Aorta (tissue), 5 donors: ENCODE measurements at places on chromosomes 2 and 18. TPM values are rescaled to one million over a fixed set of nuclear protein-coding genes. Genes with fewer than 3 reads are reported as not detected.

Gene DSG1
- not detected for total RNA-seq

Gene ACMSD
- total RNA-seq: not detected

Gene FOXD4L1
- total RNA-seq: 0.16 TPM

Gene SULT1C2
- 2.8 TPM for total RNA-seq

Gene CENPO
- total RNA-seq: 3.6 TPM

Gene SOX11
- total RNA-seq: 0.03 TPM

Gene SERPINB12
- total RNA-seq: not detected

Gene CYP27A1
- total RNA-seq: 50.6 TPM

Gene FN1
- total RNA-seq: 4,393 TPM

Gene DUSP19
- total RNA-seq: 7.1 TPM

Gene PSMA8
- total RNA-seq: not detected

Gene RAX
- not detected for total RNA-seq

Gene INHA
- 0.51 TPM for total RNA-seq

Gene KCNE4
- total RNA-seq: 21.5 TPM

Gene DSG4
- total RNA-seq: not detected

- no peaks in the 10 kb centered on the region for H3K27me3 ChIP-seq
- H3K36me3 ChIP-seq: no peaks in the 10 kb centered on the region
- no peak overlapping the region for H3K27ac ChIP-seq
- H3K4me1 ChIP-seq: no peaks in the 10 kb centered on the region
- H3K4me3 ChIP-seq: no peak overlapping the region
Measured at GRCh38 chr2:220664272-220665107, 907.6 kb downstream of the EPHA4 start.

DNA sequence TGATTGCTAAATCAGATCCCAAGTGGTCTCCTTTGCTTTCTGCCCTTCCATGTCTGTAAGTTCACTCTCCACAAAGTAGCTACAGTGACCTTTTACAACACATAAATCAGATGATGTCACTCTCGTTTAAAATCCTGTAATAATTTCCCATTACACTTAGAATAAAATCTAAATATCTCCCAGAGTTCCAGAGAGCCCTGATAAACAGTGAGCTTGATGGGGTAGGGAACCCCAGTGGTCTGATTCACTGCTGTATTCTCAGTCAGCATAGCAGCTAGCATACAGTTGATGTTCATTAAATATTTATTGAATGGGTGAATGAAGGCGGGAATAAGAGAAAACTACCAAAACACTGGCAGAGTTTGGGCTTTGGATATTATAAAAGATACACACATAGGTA, 117.7 kb downstream of the ZAP70 start:
- peak overlapping the region; percentile 28 for H3K27ac ChIP-seq
- no peak overlapping the region for H3K4me3 ChIP-seq
- H3K4me1 ChIP-seq: peaks cover 3% of the 10 kb centered on the region
- DNase-seq: no peak
- H3K27me3 ChIP-seq: no peaks in the 10 kb centered on the region

GRCh38 chr2:151665959-151666358, 68.3 kb downstream of the NEB start:
- no peak overlapping the region for H3K27ac ChIP-seq
- H3K27me3 ChIP-seq: no peaks in the 10 kb centered on the region
- no peaks in the 10 kb centered on the region for H3K36me3 ChIP-seq
- DNase-seq: no peak
- H3K4me1 ChIP-seq: no peaks in the 10 kb centered on the region
- H3K4me3 ChIP-seq: no peak overlapping the region

DNA sequence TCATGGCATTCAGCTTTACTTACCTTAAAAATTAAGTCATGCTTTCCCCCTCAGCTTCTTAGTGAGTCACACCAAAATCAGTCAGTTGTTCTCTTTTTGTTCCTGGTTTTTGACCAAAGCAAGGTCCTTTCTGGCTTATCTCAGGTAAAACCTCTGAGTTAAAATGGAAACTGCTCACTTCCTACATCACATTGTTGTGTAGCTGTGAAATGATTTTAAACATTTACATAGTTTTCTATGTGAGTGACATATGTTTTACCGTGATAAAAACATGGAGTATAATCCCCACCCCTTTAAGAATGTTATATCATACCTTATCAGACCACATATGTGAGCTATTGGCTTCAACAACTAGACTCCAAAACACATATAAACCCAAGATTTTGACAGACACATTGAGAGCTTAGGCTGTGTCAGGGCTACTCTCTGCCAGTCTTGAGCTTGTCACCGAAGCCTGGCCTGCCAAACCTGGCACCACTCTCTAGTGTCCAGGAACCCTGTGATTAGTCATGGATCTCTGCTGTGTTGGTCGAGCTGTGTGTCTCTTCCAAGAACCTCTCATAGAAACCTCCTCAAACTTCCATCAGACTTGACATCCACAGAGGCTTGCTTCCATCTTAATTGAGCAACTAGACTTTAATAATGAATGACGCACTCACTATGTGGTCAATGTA, 294.5 kb upstream of the FBXO11 start:
- no peak overlapping the region for H3K4me3 ChIP-seq
- no peaks in the 10 kb centered on the region for H3K27me3 ChIP-seq
- DNase-seq: no peak
- H3K27ac ChIP-seq: no peak overlapping the region
- no peaks in the 10 kb centered on the region for H3K36me3 ChIP-seq
- H3K4me1 ChIP-seq: no peaks in the 10 kb centered on the region

DNA sequence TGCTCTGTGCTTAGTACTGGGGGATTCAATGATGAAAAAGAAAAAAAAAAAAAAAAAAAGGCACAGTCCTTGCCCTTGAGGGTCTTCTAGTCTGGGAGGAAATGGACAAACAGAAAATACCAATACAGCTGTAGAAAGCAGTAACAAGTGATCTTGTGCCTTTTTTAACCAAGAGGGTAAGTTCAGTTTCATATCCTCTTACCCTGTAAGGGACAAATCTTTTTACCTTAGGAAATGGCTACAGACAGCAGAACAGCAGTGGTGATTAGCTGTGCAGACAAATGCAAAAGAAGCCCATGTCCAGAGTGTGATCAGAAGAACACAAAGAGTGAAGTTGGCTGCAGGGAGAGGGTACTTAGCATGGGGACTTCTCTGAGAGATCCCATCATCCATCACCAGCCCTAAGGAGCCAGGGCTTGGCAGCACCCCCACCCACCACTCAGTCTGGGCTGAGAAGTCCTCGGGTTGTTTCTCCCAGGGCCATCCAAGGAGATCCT, 102.9 kb downstream of the ALPK2 start:
- no peak overlapping the region for H3K27ac ChIP-seq
- H3K4me1 ChIP-seq: no peaks in the 10 kb centered on the region
- no peaks in the 10 kb centered on the region for H3K36me3 ChIP-seq
- no peak for DNase-seq
- no peaks in the 10 kb centered on the region for H3K27me3 ChIP-seq

- no peak overlapping the region for H3K4me3 ChIP-seq
- H3K27ac ChIP-seq: no peak overlapping the region
- no peaks in the 10 kb centered on the region for H3K4me1 ChIP-seq
- H3K36me3 ChIP-seq: no peaks in the 10 kb centered on the region
- no peak for DNase-seq
Measured at GRCh38 chr2:40220177-40220925, 231.5 kb downstream of the SLC8A1 start.

GRCh38 chr18:10511236-10511635, 14.6 kb upstream of the NAPG start:
- H3K36me3 ChIP-seq: no peaks in the 10 kb centered on the region
- H3K4me1 ChIP-seq: peaks cover 4% of the 10 kb centered on the region
- no peaks in the 10 kb centered on the region for H3K27me3 ChIP-seq

GRCh38 chr18:76115580-76115979, 379.5 kb downstream of the ZNF516 start:
- DNase-seq: no peak
- H3K36me3 ChIP-seq: no peaks in the 10 kb centered on the region
- H3K27ac ChIP-seq: no peak overlapping the region
- no peak overlapping the region for H3K4me3 ChIP-seq

- peak; percentile 85 for DNase-seq
- no peak overlapping the region for H3K4me3 ChIP-seq
- H3K27me3 ChIP-seq: no peaks in the 10 kb centered on the region
Measured at GRCh38 chr2:173205375-173205774, 129.7 kb downstream of the MAP3K20 start.

GRCh38 chr18:11066038-11066437, 83.3 kb downstream of the PIEZO2 start:
- H3K36me3 ChIP-seq: no peaks in the 10 kb centered on the region
- no peak overlapping the region for H3K4me3 ChIP-seq
- DNase-seq: no peak
- no peaks in the 10 kb centered on the region for H3K4me1 ChIP-seq

- H3K4me1 ChIP-seq: no peaks in the 10 kb centered on the region
- H3K4me3 ChIP-seq: no peak overlapping the region
- DNase-seq: no peak
- H3K27me3 ChIP-seq: no peaks in the 10 kb centered on the region
Measured at GRCh38 chr2:193240752-193241151, 1046.0 kb upstream of the TMEFF2 start.

DNA sequence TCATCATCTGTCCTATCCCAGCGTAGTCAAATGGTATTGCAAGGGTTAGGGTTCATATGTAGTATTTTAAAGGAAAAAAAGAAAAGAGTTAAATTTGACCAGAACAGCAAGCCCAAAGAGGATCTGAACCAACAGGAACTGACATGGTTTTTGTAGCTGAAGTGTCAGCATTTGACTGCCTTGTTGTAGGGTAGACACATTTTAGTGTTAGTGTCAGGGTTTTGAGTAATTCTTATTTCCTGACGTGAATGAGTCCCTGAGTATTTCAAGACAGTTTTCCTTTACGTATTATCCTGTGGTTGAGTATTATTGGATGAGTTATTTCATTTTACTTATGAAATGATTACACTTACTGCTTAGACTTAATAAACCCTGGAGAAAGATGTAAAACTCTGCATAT, 173.3 kb upstream of the ZEB2 start:
- H3K36me3 ChIP-seq: no peaks in the 10 kb centered on the region
- H3K4me1 ChIP-seq: no peaks in the 10 kb centered on the region
- H3K27ac ChIP-seq: no peak overlapping the region
- H3K4me3 ChIP-seq: no peak overlapping the region
- H3K27me3 ChIP-seq: no peaks in the 10 kb centered on the region
- DNase-seq: no peak

- peak; percentile 44 for DNase-seq
- no peaks in the 10 kb centered on the region for H3K27me3 ChIP-seq
- no peak overlapping the region for H3K27ac ChIP-seq
- no peaks in the 10 kb centered on the region for H3K4me1 ChIP-seq
- no peaks in the 10 kb centered on the region for H3K36me3 ChIP-seq
Measured at GRCh38 chr2:120600335-120600734, 135.3 kb upstream of the GLI2 start.

DNA sequence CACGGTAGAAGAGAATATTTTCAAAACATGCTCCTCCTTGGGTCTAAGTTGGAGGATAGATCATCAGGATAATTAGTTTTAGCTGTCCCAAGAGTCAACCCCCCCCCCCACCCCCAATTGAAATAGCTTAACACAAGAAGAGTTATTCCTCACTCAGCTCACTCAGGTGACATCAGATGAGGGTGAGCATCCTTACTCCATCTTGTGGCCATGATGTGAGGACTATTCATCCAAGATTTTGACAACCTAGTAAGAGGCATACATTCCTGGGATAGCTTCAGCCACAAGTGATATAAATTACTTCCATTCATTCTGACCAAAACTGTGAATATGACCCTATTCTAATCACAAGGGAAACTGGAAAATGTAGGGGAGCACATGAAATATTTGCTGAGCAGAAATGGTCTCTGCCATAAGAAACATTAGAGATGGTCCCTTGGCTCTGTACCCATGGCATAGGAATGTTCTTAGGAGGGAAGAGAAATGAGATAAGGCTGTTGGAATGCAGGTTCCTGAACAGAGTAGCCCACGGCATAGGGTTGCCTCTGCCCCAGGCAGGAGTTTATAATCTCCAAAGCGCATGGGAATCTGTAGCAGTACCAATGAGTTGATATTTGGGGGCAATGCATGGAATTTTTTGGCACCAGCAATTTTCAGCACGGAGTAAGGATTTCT, 257.2 kb downstream of the CYRIA start:
- no peak for DNase-seq
- no peaks in the 10 kb centered on the region for H3K36me3 ChIP-seq
- H3K4me3 ChIP-seq: no peak overlapping the region
- peaks cover 2% of the 10 kb centered on the region for H3K27me3 ChIP-seq
- H3K27ac ChIP-seq: no peak overlapping the region

DNA sequence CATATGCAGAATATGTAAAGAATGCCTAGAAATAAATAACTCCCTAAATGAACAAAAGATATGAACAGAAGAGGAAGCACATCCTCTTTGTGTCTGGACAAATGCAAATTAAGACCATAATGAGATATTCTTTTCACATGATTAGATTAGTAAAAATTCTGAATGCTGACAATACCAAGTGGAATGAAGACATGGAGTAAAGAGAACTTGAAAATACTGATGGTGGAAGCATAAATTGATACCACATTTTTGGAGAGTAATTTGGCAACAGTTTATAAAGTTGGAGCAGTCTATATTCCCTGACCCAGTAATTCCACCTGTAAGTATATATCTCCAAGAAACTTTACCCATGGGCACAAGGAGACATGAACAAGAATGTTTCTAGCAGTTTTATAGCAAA, 130.0 kb downstream of the CAPN13 start:
- no peak overlapping the region for H3K27ac ChIP-seq
- H3K4me1 ChIP-seq: no peaks in the 10 kb centered on the region
- H3K27me3 ChIP-seq: no peaks in the 10 kb centered on the region
- no peak overlapping the region for H3K4me3 ChIP-seq

DNA sequence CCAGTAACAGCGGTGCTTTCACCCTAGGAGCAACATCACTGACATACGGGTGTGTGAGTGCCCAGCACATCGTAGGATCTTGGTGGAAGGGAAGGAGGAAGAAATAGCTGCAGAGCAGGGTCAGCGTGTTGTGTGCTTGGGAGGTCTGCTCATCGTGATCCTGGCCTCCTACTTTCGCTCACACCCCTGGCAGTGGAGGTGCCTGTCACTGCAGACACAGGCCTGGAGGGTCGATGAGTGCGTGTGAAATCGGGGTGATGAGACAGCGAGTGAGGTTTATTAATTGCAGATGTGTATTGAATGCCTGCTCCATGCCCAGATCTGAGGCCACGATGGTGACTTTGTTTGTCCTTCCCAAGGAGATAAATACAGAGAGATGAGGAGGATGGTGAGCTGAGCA, 126.1 kb downstream of the NCK2 start:
- no peaks in the 10 kb centered on the region for H3K4me1 ChIP-seq
- H3K4me3 ChIP-seq: no peak overlapping the region
- H3K36me3 ChIP-seq: no peaks in the 10 kb centered on the region
- no peak for DNase-seq
- H3K27ac ChIP-seq: no peak overlapping the region

DNA sequence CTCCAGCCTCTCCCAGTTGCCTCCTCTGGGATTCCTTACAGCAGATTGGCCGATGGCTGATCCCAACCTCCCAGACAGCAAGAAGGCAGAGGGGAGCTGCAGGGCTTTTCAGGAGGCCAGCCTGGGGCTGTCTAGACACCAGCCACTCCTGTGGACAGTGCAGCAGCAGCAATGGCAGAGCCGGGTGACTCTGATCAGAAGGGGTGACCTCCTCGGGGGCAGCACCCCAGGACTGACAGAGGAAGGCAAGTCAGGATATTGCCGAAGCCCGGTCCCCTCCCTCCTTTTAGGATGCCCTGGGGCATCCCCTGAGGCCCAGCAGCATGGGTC, 84.5 kb downstream of the INHBB start:
- no peaks in the 10 kb centered on the region for H3K4me1 ChIP-seq
- no peaks in the 10 kb centered on the region for H3K27me3 ChIP-seq
- H3K4me3 ChIP-seq: no peak overlapping the region
- H3K27ac ChIP-seq: no peak overlapping the region
- DNase-seq: no peak
- H3K36me3 ChIP-seq: no peaks in the 10 kb centered on the region
